ENCODE measurements at places on chromosomes 5 and 9. TPM values are rescaled to one million over a fixed set of nuclear protein-coding genes. Genes with fewer than 3 reads are reported as not detected.

Gene JAKMIP2
- total RNA-seq: 1.2 TPM

Gene OR1J2
- not detected for total RNA-seq

Gene IPPK
- total RNA-seq: 5.4 TPM

Gene SV2C
- total RNA-seq: not detected

Gene PAEP
- not detected for total RNA-seq

Gene SLCO6A1
- total RNA-seq: not detected

Gene DEPDC1B
- total RNA-seq: 44.9 TPM

Gene NR5A1
- total RNA-seq: not detected

Gene SURF1
- total RNA-seq: 57.5 TPM

DNA sequence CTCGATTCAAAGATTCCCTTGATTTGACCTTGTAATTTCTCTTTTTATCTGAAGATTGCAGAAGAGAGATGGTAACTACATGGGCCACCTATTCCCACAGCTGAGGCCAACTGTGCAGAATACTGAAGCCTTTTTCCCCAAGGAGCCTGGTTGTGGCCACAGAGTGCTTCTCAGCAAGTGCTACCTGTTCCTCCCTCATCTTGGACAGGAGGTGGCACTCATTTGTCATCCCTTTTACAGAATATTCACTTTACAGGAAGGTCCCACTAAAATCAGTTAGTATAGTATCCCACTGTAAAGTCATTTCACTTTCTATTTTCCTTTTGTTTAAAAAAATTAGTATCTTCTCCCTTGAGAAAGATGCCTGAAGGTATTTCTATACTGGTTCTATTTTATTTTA, 346.4 kb downstream of the ARL15 start:
- DNase-seq: no peak

DNA sequence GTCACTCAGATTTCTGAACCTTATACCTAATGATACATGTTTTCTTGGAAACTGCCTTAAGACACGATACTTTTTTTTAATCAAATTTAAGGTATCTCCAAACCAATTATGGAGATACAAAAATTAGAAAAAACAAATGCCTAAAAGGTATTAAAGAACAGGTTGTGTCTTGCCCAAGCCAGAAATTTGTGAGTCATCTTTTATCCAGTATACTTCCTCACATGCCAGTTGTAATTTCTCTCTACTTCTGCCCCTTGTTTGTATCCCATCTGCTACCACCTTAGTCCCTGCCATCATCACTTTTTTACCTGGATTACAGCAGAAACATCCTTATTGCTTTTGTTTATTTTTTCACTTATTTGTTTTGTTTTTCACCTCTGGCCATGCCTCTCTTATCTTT, 571.2 kb upstream of the DAB2 start:
- DNase-seq: no peak

- no peak for DNase-seq
Measured at GRCh38 chr9:2085716-2086115, 70.6 kb downstream of the SMARCA2 start.

DNA sequence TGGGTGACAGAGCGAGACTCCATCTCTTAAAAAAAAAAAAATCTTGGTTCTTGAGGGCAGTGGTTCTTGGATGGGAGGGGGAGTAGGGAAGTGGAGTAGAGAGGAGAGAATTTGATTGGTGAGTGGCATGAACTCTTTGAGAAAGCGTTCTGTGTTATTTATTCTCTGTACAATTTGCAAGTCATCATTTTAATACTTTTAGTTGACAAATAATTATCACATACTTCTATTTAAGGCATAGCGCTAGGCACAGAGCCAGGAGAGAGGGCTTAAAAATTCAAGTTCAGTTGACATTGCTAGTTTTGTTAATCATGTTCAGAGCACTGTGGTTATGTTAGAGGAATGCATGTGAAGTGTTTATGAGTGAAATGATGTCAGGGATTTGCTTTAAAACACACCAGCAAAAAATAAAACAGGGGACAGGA, 24.6 kb downstream of the HSDL2 start:
- DNase-seq: no peak

- no peak for DNase-seq
Measured at GRCh38 chr5:166369807-166370206, 1921.6 kb upstream of the WWC1 start.

GRCh38 chr5:56026863-56027300, 32.1 kb upstream of the IL6ST start:
- DNase-seq: no peak

DNA sequence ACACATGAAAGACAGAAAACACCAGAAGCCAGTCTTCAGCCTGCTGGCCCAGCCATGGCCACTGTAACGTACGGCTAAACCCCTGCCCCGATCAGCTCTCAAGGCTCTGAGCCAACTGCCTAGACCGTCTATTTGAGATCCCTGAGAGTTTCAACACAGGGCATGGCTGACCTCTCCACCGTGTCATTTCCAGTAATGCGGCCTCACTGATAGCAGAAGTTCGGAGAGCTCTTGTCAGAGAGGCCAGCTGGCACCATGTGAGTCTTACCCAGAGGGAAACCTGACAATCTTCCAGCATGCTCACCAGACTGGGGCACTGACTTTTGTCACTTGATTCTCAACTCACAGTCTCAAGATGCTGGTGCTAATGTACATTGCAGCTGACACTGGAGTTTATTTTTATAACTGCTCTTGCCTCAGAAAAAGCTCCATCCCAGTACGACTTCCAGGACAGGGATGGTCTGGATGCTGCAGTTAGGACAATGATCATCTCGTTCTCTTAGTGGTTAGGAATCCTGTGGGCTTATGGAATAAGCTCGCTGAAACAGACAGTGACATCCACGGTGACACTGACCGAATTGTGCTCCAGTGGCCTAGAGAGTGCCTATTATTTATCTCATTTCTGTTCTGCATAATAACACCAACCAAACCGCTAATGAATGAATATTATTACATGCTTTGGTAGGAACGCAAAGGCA, 372.7 kb downstream of the ICE1 start:
- DNase-seq: no peak

DNA sequence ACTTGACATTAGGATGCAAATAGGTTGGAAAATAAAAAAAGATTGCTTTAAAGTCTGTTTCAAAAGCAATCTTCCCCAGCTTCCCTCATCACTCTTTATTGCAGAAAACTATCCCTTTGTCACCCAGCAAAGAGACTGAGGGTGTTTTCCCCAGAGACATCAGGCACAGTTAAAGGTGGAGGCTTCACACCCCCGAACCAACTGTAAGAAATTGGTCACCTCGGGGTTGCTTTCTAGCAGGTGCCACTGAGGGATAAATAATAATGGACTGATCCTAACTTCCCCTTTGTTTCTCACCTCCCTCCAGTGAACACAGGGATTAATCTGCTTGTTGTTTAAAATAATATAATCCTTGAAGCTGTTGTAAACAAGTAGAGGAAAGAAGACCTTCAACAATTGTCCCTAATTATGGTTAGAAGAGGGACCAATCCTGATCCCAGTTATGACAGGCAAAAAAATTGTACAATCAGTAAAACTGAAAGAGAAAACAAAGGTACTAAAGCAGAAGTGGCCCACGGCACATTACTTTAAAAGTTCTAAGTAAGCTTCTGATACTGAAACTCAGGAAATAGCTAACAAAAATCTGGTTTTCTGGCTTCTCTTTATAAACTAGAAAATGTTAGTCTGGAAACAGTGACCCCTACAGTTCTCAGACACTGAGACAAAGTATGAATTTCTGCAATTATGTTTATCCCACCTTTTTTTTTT, 6.6 kb upstream of the PCSK1 start:
- no peak for DNase-seq

DNA sequence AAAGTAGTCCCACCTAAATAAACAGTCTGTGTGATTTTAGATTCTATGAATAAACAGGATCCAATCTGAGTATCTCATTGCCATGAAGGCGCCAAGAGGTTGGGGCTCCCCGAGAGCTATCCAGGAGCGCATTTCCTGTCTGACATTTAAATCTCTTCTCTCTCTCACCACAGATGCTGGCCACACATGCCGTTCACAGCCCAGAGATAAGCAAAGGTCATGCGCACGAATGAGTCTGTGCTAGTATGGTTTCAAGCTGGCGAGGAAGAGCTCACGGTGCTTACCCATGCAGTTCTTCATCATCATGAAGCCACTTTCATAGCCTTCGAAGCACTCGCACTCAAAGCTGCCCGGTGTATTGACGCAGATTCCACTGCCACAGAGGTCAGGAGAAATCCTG, 199.4 kb downstream of the FBN2 start:
- no peak for DNase-seq

- no peak for DNase-seq
Measured at GRCh38 chr9:108467653-108468324, 388.0 kb downstream of the ACTL7B start.

DNA sequence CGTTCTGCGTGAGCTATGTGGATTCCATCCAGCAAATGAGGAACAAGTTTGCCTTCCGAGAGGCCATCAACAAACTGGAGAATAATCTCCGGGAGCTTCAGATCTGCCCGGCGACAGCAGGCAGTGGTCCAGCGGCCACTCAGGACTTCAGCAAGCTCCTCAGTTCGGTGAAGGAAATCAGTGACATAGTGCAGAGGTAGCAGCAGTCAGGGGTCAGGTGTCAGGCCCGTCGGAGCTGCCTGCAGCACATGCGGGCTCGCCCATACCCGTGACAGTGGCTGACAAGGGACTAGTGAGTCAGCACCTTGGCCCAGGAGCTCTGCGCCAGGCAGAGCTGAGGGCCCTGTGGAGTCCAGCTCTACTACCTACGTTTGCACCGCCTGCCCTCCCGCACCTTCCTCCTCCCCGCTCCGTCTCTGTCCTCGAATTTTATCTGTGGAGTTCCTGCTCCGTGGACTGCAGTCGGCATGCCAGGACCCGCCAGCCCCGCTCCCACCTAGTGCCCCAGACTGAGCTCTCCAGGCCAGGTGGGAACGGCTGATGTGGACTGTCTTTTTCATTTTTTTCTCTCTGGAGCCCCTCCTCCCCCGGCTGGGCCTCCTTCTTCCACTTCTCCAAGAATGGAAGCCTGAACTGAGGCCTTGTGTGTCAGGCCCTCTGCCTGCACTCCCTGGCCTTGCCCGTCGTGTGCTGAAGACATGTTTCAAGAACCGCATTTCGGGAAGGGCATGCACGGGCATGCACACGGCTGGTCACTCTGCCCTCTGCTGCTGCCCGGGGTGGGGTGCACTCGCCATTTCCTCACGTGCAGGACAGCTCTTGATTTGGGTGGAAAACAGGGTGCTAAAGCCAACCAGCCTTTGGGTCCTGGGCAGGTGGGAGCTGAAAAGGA, 10.9 kb downstream of the QRFP start:
- DNase-seq: no peak

DNA sequence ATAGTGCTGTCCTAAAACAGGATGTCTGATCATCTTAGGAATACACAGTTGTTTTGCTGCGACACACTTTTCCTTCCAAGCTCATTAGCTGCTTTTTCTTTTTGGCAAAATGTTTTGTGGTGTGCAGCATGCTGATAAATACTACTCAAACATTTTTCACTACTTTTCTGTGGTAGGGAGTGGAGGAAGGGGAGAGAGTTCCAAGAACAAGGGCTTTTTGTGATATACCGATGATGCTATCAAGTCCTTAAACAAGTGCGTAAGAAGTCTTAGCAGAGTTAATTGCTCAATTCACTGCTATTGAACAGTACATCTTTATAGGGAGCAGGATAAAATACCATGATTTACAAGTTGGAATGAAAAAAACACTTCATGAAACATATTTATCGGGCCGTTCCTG, 23.6 kb upstream of the TEK start:
- DNase-seq: no peak

DNA sequence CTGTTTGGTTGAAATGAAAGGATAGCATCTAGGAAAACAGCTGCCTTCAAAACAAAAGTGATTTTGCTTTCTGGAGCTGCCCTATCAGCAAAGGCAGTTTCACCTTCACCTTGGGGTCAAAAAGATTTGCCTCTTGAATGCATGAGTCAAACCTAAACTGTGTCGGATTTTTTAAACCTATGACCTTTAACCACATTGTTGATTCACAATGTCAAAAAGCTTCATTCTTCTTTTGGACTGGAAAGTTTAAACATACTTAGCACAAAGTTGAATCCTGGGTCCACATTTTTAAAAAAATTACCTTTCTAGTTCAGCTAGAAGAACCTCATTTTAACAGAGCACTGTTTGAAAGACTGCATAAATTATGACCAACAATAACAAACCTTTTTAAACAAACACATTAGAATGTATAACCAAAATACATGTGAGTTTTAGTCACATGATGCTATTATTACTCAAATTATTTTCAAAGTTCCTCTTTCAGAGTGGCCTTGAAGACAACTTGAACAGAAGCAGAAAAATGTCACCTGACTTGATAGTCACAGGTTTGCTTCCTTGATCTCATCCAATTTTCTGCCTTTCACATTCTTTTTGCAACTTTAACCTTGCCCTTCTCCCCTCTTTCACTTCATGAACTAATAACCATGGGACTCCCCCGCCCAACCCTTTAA, 109.7 kb upstream of the LHFPL2 start:
- peak; percentile 49 for DNase-seq

GRCh38 chr9:84294241-84294950, 46.2 kb downstream of the SLC28A3 start:
- peak; percentile 5 for DNase-seq

DNA sequence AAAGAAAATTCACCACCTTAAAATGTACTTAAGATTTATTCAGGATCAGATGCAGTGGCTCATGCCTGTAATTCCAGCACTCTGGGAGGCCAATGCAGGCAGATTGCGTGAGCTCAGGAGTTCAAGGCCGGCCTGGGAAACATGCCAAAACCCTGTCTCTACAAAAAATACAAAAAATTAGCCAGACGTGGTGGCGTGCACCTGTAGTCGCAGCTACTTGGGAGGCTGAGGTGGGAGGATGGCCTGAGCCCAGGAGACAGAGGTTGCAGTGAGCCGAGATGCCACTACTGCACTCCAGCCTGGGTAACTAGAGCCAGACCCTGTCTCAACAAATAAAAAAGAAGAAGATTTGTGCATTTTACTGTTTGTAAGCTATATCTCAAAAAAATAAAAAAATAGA, 34.7 kb upstream of the GFPT2 start:
- no peak for DNase-seq

DNA sequence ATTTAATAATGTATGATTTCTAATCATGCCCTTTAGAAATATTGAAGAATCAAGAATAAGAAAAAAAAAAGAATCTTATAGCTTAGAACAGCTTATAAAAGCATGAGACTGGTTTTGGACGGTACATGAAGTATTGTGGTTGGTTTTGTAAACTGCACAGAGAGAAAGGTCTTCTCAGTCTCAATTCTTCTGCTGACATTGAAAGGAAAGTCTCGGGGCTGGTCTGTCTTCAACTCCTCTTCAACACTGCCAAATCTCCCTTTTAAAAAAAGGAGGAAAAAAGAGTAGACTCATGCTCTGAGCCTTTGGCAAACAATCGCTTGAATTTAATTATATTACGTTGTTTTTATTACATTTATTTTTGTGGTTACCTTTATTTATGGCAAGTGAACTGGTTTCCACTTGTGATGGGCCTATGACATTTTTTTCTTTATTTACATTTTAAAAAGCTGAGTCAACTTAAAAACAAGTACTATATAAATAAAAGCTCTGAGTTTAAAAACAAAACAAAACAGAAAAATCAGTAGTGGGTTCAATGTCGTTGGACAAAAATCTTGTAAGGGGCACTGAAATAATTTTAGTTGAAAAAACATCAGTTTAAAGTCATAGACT, 32.8 kb upstream of the EBF1 start:
- DNase-seq: no peak

- DNase-seq: peak; percentile 41
Measured at GRCh38 chr5:173451031-173451430, 122.8 kb upstream of the STC2 start.

GRCh38 chr9:137728444-137729311, 109.9 kb downstream of the EHMT1 start:
- no peak for DNase-seq
